ENCODE measurements at places on chromosomes 4 and X. TPM values are rescaled to one million over a fixed set of nuclear protein-coding genes. Genes with fewer than 3 reads are reported as not detected.

GRCh38 chr4:170008371-170008770, 17.8 kb downstream of the MFAP3L start:
- H3K36me3 ChIP-seq: no peaks in the 10 kb centered on the region
- no peak overlapping the region for H3K27ac ChIP-seq
- H3K4me3 ChIP-seq: no peak overlapping the region
- H3K4me1 ChIP-seq: no peaks in the 10 kb centered on the region
- H3K27me3 ChIP-seq: no peaks in the 10 kb centered on the region

DNA sequence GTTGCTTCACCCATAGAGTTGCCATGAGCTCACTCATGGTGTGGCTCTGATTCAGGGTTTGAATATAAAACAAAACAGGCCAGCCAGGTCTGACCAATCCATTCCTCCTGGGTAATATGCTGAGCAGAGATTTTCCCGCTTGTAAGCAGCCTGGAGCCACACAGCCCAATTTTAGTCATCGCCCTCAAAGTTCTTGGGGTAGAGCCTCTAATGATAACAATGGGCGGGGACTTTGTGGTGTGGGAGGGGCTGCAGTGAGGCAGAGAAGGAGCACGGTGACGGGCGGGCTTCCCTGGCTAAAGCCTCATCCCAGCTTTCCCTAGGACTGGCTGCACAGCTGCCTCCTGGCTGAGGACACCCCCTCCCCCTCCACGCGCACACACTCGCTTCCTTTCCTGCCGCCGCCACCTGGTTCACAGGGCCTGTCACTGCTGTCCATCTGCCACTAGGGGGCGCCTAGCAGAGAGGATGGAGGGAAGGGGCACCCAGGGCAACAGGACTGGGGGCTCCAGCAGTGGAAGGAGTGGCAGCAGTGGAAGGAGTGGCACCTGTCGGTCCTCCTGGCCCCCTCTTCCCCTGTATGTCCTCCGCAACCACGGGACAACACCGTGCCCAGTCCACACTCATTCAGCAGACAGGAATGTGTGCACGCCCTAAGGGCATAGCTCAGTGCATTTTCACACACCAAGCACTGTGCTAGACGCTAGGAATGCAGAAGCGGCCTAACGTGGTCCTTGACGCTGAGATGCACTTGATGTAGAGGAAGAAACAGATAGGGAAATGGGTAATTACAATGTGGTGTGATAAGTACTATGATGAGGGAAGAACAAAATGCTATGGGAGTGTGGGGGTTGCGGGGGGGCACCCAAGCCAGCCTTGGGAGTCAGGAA, 26.8 kb downstream of the PRPS1 start:
- peak; percentile 73 for DNase-seq
- H3K27me3 ChIP-seq: no peaks in the 10 kb centered on the region
- H3K27ac ChIP-seq: no peak overlapping the region

DNA sequence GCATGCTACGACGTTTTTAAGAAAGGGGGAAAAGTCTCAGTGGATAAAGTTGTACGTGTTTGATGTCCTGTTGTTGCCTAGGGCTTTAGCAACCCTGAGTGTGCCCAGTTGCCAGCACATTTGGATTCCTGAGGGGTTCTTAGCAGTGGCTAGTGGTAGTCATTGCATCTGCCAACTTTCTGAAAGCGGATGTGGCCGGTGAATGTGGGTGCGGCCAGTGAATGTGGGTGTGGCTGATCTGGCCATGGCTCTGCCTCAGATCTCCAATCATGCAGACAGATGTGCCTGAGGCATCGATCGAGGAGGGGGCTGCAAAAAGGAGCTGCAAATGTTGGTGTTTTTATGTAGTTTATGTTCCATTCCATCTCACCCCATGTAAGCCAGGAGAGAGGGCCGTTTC, 41.5 kb upstream of the FAT1 start:
- H3K4me1 ChIP-seq: no peaks in the 10 kb centered on the region
- no peak overlapping the region for H3K4me3 ChIP-seq
- H3K27me3 ChIP-seq: no peaks in the 10 kb centered on the region
- no peak for DNase-seq
- H3K36me3 ChIP-seq: no peaks in the 10 kb centered on the region

DNA sequence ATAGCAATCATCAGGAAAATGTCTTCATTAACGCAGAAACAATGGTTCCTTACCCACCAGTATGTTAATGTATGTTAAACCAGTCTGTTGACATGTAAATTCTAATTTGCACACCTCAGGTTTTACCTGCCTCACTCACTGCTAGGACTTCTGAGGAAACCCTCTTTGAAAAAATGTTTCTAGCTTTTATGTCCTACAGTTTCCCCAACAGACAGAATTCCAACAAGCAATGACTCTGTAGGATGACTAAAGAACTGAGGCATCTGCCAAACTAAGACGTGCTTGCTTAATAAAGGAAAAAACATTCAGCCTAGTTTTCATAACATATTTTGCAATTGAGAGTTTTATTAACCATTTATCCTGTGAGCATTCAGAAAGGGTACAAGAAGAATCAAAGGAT, 20.6 kb upstream of the SOX3 start:
- H3K4me1 ChIP-seq: no peaks in the 10 kb centered on the region
- no peaks in the 10 kb centered on the region for H3K36me3 ChIP-seq
- no peak for DNase-seq
- H3K27me3 ChIP-seq: no peaks in the 10 kb centered on the region
- H3K27ac ChIP-seq: no peak overlapping the region

GRCh38 chr4:46830971-46831454, 78.0 kb downstream of the COX7B2 start:
- DNase-seq: no peak
- H3K4me3 ChIP-seq: no peak overlapping the region
- H3K27me3 ChIP-seq: no peaks in the 10 kb centered on the region
- no peaks in the 10 kb centered on the region for H3K4me1 ChIP-seq
- no peak overlapping the region for H3K27ac ChIP-seq
- H3K36me3 ChIP-seq: no peaks in the 10 kb centered on the region

DNA sequence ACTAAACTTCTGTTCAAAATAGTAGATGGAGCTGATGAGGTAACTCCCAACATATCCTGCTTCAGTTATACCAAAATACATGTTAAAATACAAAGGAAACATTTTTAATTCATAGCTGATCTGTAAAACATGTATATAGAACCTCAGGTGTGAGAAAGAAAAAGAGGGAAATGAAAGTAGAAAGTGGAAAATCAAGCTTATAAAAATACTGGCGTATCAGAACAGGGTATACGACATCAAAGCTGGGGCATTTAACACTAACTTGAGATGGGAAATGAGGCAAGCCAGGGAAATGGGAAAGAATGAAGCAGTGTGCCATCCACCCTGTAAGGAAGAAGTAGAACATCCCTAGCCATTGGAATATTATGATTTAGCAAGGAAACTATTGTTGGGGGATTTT, 767.5 kb downstream of the DMD start:
- H3K4me1 ChIP-seq: no peaks in the 10 kb centered on the region
- H3K27me3 ChIP-seq: no peaks in the 10 kb centered on the region
- H3K27ac ChIP-seq: no peak overlapping the region
- no peaks in the 10 kb centered on the region for H3K36me3 ChIP-seq

DNA sequence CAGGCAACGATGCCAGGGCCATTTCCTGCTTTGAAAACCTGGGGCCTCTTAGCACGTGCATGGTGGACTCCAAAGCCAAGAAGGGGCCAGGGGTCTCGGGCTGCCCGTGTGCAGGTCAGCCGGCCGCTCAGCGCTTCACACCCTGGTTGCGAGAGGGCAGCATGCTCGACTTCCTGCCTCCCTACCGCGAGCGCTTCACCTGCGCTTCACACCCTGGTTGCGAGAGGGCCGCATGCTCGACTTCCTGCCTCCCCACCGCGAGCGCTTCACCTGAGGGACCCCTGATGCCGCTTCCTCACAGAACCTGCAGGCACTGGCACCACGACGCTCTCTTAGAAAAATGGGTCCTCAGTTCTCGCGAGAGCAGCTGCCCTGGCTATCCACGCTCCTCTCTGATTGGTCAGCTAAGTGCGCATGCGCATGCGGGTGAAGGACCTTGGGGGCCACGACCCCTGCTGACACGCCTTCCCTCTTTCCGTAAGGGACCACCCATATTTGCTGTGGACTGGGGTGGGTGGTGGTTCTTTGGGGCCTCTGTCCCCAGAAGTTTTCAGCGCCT, at the start of gene FAM9A:
Gene FAM9A, minus strand, starts transcription at position 343 of the 559 bp plus-strand sequence. CDS start 1,212 bp downstream, outside the sequence.
- H3K4me3 ChIP-seq: no peak within 1 kb of the TSS
- H3K27ac ChIP-seq: no peak within 1 kb of the TSS
- no peak for DNase-seq
- H3K36me3 ChIP-seq: no peaks in the 10 kb centered on the region
- no peaks in the 10 kb centered on the region for H3K27me3 ChIP-seq

DNA sequence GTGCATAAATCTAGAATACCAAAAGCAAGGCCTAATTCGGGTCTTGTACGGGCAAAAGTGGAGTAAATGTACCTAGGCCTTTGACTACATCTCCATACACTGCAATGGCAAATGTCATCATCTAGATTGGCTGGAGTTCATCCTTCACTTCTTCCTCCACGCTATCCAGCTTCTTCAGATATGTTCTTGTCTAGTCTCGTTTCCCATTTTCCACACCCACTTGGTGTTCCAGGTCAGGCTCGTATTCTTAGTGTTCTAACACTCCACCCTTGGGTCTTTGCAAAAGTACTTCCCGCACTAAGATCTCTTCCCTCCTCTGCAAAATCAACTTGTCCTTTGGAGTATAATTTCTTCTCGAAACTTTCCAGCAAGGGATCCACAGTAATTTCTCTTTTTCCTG, 1.4 kb downstream of the COQ2 start:
- no peak for DNase-seq
- H3K27ac ChIP-seq: no peak overlapping the region
- no peaks in the 10 kb centered on the region for H3K36me3 ChIP-seq
- peaks cover 5% of the 10 kb centered on the region for H3K4me1 ChIP-seq

DNA sequence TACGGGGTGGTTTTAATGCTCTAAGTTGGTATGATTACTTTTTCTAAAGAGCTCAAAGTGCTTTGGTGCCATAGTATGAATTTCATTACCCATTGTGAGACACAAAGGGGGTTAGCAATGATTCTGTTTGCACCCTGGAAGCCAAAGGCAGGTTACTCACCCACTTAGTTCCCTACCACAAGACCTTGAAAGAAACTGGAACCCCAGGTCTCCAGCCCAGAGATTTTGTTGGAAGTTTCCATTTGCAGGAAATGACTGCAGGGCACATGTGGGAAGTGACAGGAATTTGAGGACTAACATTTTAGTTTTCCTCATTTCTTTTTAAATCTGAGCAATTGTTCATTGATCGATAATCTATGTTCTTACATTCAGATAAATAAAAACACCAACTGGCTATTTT, 1.8 kb upstream of the HS3ST1 start:
- no peaks in the 10 kb centered on the region for H3K36me3 ChIP-seq
- no peak overlapping the region for H3K4me3 ChIP-seq
- H3K4me1 ChIP-seq: no peaks in the 10 kb centered on the region
- H3K27me3 ChIP-seq: no peaks in the 10 kb centered on the region
- DNase-seq: no peak

GRCh38 chrX:9285342-9285771, 179.5 kb upstream of the TBL1X start:
- DNase-seq: no peak
- no peak overlapping the region for H3K4me3 ChIP-seq
- H3K4me1 ChIP-seq: no peaks in the 10 kb centered on the region
- no peaks in the 10 kb centered on the region for H3K36me3 ChIP-seq

DNA sequence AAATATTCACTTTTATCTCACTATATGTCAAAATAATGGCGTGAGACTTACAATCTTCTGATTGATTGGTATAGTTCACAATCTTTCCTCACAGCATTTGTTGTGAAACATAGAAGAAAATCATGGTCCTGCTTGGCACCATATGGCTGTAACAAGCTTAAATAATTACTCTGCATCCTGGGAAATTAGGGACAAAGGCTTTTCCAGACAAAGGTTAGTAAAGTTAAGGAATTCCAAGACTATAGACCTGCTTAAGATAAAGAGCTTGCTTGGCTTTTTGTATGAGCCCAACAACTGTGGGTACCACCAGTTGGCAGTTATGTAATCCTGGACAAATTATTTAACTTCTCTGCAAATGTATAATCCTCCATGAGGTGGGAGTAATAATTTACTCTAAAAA, 3.4 kb upstream of the PCDH18 start:
- DNase-seq: no peak
- no peaks in the 10 kb centered on the region for H3K36me3 ChIP-seq
- H3K27ac ChIP-seq: no peak overlapping the region
- no peak overlapping the region for H3K4me3 ChIP-seq
- no peaks in the 10 kb centered on the region for H3K4me1 ChIP-seq

- no peak overlapping the region for H3K27ac ChIP-seq
- H3K4me1 ChIP-seq: no peaks in the 10 kb centered on the region
- DNase-seq: no peak
These were observed 177.2 kb downstream of the TSPAN5 start for GRCh38 chr4:98481167-98481566.

DNA sequence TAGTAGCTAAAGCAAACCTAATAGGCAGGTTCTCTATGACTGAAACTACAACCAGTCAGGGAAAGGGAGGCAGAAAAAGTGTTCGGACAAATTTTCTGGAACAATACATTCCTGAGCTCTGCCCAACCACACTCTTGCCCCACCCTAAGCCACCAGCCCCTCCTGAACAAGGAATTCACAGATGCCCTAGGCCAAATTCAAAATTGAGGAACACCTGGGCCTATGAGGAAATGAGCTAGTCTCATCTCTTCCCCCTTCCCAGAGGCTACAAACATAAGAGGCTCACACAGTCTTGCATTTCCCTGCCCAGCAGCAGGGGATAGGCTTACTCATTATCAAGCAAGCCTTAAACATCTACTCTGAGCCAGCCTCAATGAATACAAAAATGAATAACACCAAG, 284.7 kb downstream of the ZNF674 start:
- no peaks in the 10 kb centered on the region for H3K27me3 ChIP-seq
- DNase-seq: no peak
- H3K4me1 ChIP-seq: no peaks in the 10 kb centered on the region
- H3K36me3 ChIP-seq: no peaks in the 10 kb centered on the region

ARAP2 gene
- total RNA-seq: 44.7 TPM

GLRA3 gene
- total RNA-seq: not detected

TNMD gene
- not detected for total RNA-seq

ZNF157 gene
- 0.96 TPM for total RNA-seq

FIP1L1 gene
- total RNA-seq: 57.1 TPM

XKRX gene
- total RNA-seq: 0.15 TPM

TRPC3 gene
- not detected for total RNA-seq

SPARCL1 gene
- total RNA-seq: not detected
